ENCODE measurements at places on chromosomes 7 and 10. TPM values are rescaled to one million over a fixed set of nuclear protein-coding genes. Genes with fewer than 3 reads are reported as not detected.

DNA sequence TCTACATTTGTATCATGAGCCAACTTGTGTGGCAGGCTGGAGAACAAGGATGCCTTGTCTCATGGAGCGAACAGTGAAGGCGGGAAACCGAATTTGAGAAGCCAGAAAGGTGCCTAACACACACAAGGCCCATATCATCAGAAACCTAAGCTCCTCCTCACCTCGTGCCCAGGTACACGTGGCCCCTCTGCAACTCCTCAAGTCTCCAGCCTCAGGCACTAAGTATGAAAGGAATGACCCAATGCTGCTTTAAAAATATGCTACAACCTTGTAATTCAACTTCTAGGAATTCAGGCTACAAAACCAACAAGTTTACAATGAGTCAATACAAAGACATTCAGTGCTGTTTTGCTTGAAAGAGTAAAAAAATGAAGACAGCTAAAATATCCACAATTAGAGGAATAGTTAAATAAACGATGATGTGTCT lies 95.7 kb downstream of the CDK6 start:
- peak; percentile 83 for DNase-seq

- no peak for DNase-seq
These were observed 488.8 kb upstream of the MKI67 start for GRCh38 chr10:128614802-128615553.

FIS1 gene
- 196 TPM for total RNA-seq

DNA sequence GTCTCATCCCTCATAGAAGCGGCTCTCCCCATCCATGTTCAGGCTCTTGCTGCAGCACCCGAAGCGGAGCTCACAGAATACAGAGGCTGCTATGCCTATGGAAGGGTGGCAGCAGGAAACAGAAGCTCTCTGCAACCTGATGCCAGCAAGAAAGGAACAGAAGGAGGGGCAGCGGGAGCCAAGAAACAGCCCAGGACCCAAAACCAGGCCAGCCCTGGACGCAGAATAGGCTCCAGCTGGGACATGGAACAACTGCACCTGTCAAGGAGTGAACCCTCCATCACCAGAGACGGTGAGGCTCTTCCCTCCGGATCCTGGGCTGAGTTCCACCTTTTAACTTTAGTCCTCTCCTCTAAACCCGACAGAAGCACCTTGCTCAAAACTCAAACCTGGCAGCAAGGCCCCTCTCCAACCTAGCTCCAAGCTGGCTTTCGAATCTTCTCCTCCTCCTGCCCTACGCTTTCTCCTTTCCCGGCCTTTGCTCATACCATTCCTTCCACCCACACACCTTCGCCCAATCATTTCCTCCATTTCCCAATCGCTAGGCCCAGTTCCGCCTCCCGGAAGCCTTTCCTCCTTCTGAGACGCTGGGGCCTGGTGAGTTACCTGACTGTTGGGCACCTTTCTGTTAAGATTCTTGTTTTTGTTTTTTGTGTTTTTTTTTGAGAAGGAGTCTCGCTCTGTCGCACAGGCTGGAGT lies 122.8 kb upstream of the ZNF92 start:
- DNase-seq: no peak

GRCh38 chr7:141702047-141702567 lies at the start of gene DENND11:
Gene DENND11, minus strand, starts transcription at chr7:141702166. Its CDS starts 13 bp downstream, at chr7:141702153.
- DNase-seq: no peak

AHR gene
- 37.3 TPM for total RNA-seq

GRCh38 chr7:33040803-33041516 lies 21.6 kb downstream of the NT5C3A start:
- DNase-seq: no peak

- no peak for DNase-seq
These were observed 88.8 kb upstream of the ANLN start for GRCh38 chr7:36300696-36301350.

ECD gene
- total RNA-seq: 26.9 TPM

DNA sequence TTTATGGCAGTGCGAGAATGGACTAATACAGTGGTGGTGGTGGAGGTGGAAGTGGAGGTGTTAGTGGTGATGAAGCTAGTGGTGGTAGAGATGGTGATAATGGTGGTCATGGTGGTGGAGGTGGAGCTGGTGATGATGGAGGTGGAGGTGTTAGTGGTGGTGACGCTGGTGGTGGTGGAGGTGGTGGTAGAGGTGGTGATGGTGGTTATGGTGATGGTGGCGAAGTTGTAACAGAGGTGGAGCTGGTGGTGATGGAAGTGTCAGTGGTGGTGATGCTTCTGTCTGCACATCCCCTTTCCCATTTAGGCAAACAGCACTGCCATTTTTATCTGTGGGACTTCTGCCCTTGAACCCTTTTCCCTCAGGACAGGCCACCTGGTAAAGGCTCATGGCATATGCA lies 7.4 kb upstream of the PTPRN2 start:
- no peak for DNase-seq

DNA sequence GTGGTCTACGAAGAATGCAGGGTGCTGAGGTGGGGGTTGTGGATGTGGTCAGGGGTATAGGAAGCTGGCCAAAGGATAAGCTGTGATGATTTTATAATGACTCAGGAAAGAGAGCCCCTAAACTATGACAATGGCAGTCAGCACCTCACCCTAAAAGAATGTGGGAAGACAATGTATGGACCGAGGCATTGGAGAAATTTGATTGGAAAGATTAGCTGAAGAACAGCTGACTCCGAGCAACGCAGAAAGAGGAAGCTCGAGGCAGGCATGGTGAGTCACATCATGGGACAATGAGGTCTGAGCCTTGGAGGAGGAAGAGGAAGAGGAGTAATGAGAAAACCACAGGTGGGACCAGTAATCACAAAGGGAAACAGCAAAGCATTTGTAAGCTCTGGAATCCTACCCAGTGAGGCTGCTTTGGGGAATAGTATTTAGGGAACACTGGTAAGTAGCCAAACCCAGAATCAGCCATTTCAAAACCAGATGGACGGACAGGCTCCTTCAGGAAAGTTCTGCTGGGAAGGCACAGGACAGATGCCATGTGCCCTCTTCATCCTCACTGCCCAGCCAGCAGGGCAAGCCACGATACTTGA lies 295.4 kb downstream of the PRPF18 start:
- DNase-seq: peak; percentile 98

DNA sequence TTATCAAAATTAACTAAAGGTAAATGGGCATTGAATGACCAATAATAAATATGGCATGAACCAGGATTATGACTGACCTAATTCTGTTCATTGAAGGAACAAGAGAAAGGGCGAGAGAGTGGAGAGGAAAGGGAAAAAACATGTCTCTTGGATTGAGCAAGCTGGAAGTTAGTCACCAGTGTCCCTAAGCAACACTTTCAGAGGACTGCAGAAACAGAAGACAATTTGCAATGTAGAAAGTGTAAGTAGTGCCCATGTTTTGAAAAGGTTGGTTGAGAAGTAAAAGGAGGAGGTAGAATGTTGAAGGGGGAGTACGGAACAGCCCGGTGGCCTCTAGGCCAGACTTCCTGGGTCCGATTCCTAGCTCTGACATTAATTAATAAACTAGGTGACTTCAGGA lies 94.6 kb downstream of the FAS start:
- DNase-seq: no peak

DNA sequence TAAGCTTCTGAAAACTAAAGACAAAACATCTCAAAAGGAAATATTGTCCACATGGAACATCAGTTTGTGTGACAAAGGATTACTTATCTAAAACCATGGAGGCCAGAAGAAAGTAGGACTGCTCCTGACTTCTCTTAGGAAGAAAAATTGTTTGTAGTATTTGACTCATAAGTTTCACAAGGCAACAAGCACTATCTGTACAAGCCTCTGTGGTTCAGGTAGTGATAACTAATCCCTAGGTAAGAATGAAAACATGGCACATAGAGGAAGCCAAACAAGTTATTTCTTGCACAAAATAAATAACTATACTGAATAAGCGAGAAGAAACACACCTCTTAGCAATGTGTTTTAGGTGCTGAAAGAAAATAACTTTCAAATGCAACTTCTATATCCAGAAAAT lies 30.3 kb downstream of the TFPI2 start:
- DNase-seq: no peak

DNA sequence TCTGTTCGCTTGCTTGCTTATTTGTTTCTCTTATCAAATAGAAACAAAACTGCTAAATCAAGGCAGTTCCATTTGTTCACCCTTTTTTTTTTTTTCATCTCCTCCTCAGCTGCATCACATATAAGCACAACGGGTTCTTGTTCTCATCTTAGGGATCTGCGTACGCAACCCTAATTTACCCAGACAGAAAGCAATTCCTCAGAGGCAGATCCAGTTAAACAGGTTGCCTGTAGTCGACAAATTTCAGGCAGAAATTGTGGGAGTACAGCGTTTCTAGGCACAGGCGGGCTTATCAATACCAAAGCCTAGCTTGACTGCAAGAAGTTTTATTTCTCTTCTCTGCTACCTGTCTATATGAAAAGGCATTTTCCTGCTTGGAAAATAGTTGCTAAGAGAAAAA lies 565.4 kb downstream of the NXPH1 start:
- DNase-seq: no peak

DNA sequence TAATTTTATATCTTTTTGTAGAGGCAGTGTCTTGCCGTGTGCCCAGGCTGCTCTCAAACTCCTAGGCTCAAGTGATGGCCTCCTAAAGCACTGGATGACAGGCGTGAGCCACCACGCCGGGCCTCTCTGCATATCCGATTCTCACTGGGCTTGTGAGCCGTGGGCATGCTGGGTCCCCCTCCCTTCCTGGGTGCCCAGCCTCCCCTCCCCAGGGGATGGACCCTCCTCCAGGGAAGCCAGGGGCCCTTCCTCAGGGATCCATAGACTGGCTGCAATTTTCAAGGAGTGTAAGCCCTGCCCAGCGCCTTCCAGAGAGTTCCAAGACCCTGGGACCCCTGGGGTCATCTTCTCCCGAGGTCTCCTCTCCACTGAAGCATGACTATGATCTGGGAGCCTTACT lies 23.7 kb upstream of the ELFN1 start:
- DNase-seq: no peak

DNA sequence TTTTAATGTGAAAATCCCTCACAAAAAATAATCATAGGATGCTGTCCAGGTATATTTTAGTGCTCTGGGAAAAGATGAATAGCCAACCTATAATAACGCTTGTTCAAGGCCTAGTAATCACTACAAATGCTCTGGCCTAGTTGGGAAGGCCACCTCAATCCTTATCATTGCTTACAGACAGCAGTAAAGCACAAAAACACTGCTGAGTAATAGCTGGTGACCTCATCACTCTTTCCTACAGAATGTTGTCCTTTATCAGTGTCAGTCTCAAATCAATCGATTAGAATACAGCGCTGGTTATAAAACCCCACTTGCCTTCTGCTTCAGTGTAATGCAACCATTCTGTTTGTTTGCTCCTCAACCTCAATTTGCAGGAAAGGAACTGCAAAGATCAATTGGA lies 72.6 kb upstream of the STEAP1 start:
- no peak for DNase-seq

GRCh38 chr10:24920907-24921881 lies 31.2 kb downstream of the PRTFDC1 start:
- DNase-seq: peak; percentile 96

- DNase-seq: no peak
These were observed 520.0 kb downstream of the PARD3 start for GRCh38 chr10:34295142-34295548.

- no peak for DNase-seq
These were observed 105.7 kb upstream of the PLXNA4 start for GRCh38 chr7:132681951-132682350.

DNA sequence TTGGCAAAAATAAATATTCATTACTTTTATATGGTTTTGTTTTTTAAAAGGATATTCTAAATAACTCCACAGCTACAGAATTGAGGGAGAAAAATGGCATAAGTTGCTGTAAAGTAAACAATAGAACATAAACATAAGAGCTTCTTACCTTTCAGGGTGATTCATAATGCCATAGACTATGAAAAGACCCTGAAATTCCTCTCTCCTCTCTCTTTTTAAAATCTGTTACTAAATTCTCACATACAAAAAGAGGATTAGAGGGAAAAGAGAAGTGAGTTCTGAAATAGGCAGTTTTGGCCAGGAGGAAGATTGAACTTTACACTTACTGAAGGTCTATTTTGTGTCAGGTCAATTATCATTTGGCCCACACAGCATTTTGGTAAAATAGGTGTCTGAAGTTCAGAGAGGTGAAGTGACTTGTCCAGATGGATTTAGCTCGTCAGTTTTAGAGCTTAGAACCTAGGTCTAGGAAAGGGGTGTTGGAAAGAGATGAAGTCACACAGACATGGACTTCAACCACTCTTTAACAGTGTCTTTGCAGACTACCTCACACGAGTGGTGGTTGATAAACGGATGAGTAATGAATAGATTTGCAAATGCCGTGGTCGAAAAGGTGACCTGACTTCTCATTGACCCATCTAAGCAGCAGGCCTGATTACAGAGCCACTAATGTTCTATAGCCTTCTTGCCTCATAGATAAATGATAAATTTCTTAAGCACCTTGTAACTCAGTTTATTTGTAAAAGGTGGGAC lies 190.6 kb upstream of the CCDC6 start:
- DNase-seq: no peak

PROSER2 gene
- 0.74 TPM for total RNA-seq

DNA sequence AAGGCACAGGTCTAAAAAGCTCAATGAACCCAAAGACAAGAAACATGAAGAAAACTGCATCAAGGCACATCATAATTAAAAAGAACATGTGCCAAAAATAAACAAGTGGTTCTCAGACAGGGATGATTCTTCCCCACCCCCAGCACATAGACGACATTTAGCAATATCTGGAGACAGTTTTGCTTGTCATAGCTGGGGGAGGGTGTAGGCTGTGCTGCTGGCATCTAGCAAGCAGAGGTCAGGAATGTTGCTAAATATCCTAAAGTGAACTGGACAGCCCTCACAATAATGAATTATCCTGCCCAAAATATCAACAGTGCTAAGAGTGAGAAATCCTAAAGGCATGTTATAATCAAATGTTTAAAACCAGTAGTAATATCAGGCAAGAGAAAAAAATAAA lies 122.6 kb downstream of the MICU1 start:
- peak; percentile 55 for DNase-seq

DNA sequence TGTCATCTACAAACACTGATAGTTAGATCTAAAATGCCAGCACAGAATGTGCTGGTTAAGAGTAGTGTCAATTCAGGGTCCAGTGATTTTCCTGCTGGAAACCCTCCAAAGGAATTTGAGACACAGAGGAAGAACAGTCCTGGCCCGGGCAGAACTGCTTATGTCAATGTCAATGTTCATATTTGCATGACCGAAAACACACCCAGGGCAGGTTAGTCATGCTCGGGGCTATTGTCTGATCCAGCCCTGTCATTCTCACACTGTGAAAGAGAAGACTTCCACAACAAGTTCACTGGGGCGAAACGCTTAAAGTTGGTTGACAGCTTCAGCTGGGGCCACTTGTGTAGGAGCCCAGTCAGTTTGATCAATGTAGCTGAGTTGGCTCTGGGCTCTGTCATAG lies 139.3 kb downstream of the C1GALT1 start:
- DNase-seq: no peak

ZNF239 gene
- total RNA-seq: 7.5 TPM

- DNase-seq: no peak
These were observed 163.8 kb downstream of the PRPF18 start for GRCh38 chr10:13750299-13751190.

All from HFFc6 (cell line).